ENCODE measurements at places on chromosomes 2 and 18.

- no peak for DNase-seq
These were observed 781 bp downstream of the FARP2 start for GRCh38 chr2:241356871-241357260.

DNA sequence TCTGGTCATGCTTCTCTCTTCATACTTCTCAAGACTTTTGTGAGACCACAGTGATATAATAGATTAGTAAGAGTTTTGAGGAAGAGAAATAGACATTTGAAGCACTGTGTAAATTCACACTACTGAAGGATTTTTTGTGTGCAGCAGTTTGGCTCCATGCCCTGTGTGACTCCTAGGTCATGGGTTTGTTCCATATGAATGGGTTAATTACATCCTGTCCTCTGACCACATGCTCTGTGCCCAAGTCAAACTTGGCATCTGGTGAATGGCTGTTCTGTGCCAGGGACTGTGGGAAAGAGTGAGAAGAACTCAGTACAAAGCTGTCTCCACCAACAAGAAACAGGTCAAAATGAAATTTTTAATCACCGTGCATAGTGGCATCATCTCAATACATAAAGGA, 304.0 kb downstream of the LNPK start:
- no peak for DNase-seq

GRCh38 chr18:32072321-32072720, 19.4 kb upstream of the RNF138 start:
- DNase-seq, result no peak

GRCh38 chr2:229980431-229981184, 58.3 kb downstream of the FBXO36 start:
- no peak for DNase-seq

GRCh38 chr2:20224164-20224715, 690 bp downstream of the SDC1 start:
- DNase-seq, result no peak

DNA sequence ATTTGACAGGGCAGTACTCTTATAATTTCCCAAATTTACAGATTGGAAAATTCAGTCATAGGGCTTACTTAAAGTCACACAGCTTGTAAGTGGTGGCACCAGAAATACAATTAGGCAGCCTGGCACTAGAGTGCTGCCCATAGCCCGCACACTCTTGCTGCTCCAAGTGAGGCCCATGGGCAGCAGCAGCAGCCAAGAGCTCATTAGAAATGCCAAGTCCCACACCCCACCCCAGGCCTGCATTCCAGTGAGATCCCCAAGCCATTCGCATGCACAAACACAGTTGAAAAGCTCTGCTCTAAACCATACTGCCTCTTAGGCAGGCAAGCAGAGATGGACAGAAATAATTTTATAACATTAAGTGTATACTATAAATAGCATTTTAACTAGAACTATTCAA, 379.3 kb upstream of the PKDCC start:
- DNase-seq, result no peak
